H7 (cell line): ENCODE measurements at places on chromosomes 3 and 15. TPM values are rescaled to one million over a fixed set of nuclear protein-coding genes. Genes with fewer than 3 reads are reported as not detected.

The PCSK6 gene
- 3.9 and 4.7 TPM in 2 replicates for total RNA-seq

The NPTN gene
- total RNA-seq = 72.9 and 85.4 TPM in 2 replicates

The ZDHHC23 gene
- 4.4 and 6.4 TPM in 2 replicates for total RNA-seq

The ST8SIA2 gene
- total RNA-seq = 3.7 and 11.8 TPM in 2 replicates

The NANOGP8 gene
- 221 and 310 TPM in 2 replicates for total RNA-seq
